ENCODE measurements at places on chromosomes 3 and 15.
A peak's percentile ranks its signal among the peaks of the same experiment; 100 is the strongest.

GRCh38 chr3:43699864-43700263 is 9.1 kb downstream of the ABHD5 start:
- DNase-seq = no peak

GRCh38 chr3:179495483-179495882 is 44.2 kb upstream of the GNB4 start:
- no peak for DNase-seq

DNA sequence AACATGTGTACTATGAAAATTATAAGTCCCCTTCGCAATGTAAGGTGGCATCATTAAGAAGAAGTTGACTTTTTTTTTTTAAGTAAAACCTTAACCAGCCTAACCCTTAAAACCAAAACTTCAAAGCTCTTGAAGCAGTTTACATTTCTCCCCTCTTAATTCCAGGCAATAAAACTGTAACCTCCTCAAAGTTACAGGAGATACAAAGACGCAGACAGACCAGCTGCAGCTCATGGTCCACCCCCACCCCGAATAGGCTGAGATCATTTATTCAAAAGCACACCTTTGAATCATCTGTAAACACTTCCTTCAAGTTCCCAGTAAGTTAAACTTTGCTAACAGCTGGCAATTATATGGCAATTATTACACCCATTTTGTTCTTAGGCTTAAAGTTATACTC is 414.5 kb downstream of the ERC2 start:
- no peak for DNase-seq

DNA sequence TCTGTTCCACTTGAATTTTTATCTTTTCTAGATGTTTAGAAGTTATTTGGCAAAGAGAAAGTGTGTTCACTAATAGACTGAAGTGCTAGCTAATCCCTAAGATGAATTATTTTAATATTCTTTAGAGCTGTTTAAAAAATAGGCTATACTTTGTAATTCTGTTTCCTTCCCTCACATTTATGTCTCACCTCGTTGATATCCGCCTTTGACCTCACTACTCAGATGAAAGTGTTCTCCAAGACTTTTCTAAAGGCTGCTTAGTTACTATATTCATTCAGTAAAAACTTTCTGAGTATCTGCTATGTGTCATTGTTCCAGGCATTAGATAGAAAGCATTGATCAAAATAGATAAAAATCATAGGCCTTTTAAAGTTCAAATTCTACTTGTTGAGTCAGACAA is 38.3 kb downstream of the HMG20A start:
- DNase-seq = no peak

DNA sequence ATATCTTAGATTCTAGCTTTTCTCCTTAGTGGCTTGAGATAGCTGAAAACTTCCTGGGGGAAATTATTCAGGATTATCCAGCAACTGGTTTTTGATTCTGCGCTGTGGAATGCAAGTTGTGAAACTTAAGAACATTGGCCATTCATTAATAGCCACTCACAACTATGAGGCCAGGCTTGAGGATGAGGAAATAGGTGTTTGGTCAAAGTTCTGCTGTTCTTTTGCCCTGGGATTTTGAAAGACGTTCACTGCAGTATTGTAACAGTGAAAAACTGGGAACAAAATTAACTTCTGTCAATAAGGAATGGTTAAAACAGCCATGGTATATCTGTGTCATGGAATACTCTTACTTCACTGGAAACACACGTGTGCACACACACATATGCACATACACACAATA is 44.1 kb downstream of the CTXND1 start:
- no peak for DNase-seq

DNA sequence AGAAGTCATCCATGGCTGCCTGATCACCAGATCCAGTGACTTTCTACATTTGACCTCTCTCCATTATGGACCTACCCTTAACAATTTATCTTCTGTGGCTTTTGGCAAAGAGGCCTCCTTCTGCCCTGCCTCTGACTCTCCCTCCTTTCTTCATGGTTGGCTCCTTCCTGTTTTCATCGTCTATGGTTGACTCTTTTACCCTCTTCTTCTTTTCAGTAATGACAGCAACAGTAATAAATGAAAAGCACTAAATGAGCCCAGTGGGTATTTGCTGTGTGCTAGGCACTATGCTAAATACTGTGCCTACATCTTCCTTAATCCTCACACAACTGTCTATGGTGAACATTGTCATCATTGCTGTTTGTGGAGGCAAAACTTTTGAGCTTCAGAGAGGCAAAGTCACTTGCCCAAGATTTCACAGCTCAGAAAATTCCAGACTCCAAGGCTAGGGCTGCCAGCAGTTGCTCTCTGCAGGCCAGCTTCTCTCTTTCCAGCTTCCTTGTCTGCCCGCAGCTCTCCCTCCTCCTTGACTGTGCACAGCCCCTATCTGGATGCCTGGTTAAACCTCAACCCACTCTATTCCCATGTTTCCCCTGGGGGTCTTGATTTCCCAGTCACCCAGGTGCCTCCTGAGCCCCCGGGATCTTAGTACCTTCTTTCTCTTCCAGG is 24.6 kb downstream of the ITPR1 start:
- DNase-seq = no peak

DNA sequence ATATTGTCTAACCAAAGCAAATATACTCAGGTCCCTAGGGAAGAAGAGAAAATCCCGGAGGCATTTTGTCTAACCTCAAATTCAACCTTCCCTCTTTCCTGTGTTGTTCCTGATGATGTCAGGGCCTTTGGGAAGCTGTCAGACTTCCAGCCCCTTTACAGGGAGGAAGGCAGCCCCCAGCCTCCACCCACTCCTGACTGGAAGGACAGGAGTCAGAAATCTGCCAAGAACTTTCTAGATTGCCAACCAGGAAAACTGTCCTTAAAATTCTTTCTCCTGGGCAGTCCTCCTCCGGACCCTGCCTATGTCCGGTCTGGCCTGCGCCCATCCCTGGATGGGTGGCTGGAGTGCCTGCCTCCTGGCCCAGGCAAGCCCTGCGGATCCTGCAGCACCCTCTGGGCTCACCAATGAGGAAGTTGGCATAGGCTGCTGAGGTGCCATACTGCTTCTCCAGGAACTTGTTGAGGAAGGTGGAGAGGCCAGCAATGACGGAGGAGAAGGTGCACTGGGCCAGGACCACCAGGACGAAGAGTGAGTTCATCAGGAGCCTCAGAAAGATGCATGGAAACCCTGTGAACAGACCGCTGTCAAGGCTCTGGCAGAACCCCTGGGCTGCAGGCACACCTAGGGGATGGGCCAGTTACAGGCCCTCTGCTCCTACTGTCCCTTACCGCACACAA is 52.6 kb upstream of the RAB6B start:
- no peak for DNase-seq

DNA sequence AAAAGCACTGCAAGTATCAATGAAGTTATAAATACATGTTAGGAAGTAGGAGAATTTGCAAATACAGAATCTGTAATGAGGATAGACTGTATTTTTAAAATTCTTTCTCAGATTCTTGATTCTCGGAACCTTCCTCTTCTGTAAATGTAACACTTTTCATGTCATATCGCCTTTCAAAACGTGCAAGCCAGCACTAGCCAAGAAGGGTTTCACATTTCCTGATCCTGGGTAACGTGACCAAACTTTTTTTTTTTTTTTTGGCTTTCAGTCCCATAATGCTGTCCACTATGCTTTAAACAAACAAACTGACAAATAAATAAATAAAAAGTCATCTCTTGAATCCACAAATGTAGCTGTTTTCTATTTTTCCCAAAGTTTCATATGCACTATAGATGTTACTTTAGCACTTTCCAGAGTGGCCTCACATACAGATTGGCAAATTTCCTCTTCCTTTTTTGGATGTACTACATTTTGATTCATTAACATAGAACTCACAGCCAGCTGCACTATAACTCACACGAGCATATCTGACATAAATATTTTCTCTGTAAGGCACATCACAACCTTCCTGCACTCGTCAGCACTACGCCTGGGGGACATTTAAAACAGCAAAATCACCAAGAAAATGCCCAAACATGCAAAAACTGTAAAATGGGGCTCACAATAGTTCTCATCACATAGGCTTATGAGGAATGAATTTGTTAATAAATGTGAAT is 208.1 kb downstream of the OSBPL10 start:
- no peak for DNase-seq

DNA sequence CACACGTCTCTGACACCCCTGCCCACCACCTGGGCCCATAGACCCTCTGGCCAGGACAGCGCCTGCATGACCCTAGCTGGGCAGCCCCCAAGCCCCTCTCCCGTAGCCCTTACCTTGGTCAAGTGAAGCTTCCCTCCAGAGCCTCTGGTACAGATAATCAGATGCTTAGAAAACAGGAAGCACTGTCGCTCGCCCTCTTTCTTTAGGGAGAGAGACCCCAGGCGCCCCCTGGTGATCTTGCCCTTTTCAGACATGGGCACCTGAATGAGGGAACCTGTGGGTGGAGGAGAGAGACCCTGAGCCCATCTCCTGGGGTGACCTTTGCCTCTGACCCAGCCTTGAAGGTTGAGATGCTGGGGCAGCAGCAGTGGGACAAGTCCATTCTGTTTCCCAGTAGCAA is 65.4 kb downstream of the RASGRF1 start:
- DNase-seq = no peak

GRCh38 chr15:46383978-46384377 is 749.1 kb downstream of the SQOR start:
- no peak for DNase-seq

- DNase-seq = no peak
Measured at GRCh38 chr15:42914728-42915497, 5.7 kb downstream of the TTBK2 start.

DNA sequence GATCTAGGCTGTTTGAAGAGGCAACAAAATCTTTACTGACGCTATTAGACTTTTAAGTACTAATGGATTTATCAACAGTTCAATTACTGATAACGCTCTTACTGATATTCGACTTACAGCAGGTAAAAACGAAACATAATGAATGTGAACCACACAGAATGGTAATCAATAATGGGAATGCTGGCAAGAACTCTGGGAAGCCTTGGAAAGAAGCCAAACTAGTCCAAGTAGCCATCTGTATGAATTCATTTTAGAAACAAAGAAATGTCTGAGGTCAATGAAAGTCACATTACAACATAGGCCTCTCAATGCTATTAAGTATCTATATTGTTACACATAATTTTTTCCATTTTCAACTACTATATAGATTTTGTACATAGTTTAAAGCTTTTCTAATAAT is 130.0 kb downstream of the DMXL2 start:
- DNase-seq = no peak

GRCh38 chr15:69583626-69584025 is 131.0 kb downstream of the RPLP1 start:
- no peak for DNase-seq

DNA sequence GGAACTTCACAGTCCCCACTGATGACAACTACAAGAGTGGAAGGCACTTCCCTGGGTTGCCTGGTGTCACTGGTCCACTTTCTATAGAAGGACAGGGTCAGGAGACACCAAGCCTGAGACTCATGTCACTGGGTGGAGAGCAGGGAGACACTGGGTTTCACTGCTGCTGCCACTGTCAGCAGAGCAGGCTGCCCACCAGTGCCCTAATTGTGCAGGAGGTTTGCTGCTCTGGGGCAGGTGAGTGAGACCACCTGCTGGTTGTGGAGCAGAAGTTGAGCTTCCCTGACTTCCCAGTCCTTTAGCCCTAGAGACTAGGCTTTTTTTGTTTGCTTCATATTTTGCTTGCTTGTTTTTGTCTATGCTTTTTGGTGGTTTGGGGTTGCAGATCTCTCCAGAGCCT is 528.4 kb upstream of the RGMA start:
- DNase-seq = peak; percentile 42

DNA sequence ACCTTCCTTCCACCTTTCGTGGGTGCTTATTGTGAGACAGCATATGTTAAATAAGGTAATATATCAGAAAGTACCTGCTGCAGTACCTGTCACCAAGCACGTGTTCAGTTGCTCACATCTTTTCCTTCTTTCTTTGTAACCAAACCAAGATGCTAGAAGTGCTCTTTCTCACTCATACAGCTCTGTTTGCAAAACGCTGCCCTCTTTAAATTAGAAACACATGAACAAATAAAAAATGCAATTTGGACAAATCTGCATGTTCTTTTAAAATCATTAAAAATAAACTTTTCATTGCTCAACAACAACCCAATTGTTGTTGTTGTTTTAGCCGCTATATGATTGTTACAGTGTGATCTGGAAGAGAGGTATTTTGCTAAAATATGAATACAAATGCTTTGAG is 193.5 kb upstream of the ZBTB20 start:
- DNase-seq = no peak
